ENCODE measurements at places on chromosomes 11 and 22.

DNA sequence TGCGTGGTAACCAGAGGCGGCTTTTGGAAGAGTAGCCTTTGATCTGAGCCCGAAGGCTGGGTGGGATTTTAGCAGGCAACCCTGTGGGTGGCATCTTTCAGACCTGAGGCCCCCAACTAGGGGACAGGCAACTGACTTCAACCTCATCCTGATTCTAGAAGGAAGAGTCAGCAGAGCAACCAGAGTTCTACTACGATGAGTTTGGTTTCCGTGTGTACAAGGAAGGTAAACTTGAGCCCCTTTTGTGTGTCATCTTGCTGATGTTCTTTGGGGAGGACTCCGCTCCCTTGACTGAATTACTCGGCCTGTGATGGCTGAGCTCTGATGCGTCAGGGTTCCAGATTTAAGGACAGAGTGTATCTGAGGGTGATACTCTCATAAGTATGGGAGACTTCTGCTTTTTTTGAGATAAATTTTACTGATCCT is 31.6 kb downstream of the SGSM3 start:
- no peak for DNase-seq

DNA sequence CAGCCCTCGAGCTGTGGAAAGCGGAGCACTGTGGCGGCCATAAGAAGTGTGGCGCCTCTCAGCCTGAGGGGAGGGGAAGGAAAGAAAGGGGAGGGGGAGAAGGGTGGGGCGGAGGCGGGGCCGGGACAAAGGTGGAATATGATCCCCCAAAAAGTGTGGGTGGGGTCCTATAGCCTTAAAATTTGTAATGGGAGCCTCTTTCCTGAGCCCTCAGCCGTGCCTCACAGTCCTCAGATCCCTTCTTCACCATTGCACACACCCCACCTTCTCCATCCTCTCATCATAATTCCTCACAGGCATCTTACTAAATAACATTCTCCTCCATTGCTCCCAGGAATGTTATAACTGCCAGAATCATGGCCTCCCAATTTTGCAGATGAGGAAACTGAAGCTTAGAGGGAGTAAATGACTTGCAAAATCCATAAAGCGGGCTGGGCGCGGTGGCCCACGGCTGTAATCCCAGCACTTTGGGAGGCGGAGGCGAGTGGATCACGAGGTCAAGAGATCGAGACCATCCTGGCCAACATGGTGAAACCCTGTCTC is 600 bp upstream of the RAB6A start:
- DNase-seq: no peak

DNA sequence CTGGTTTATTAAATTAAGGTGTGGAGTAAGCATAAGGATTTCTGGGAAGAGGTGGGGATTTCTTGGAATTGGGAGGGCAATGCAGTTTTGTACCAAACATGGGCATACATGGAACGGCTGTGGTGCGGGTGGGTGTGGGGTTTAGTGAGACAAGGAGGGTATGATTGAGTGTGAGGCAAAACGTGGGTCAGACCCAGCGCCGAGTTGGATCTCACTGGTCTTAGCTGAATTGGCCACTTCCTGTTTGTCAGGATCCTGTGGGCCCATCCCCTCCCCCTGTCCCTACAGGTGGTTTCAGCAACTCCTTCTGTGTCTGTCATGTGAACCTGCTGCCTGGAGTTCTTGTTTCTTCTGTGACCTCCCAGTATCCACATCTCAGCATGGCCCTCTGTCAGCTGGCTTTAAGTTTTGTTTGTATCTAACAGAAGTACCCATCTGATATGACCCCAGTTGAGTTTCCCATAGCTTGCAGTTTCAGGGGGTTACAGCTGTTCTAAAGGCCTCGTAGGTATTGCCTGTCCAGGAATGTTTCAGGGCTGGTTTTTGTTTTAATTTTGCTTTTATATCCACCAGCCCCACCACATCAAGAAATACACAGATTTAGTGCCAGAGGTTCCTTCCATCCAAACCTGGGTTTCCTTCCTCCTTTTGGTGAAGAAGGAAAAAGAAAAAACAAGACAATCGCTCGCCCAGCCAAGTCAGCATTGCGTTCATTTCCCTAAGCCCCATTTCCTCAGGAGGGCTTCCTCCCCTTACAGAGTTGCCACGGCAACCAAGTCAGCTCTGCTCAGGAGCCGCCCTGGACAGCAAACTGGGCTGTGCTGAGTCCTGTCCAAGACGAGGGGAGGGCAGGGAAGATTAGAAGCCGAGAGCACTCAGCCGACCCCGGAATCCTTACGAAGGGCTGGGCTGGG is 6.0 kb downstream of the APOL1 start:
- DNase-seq: peak; percentile 94

DNA sequence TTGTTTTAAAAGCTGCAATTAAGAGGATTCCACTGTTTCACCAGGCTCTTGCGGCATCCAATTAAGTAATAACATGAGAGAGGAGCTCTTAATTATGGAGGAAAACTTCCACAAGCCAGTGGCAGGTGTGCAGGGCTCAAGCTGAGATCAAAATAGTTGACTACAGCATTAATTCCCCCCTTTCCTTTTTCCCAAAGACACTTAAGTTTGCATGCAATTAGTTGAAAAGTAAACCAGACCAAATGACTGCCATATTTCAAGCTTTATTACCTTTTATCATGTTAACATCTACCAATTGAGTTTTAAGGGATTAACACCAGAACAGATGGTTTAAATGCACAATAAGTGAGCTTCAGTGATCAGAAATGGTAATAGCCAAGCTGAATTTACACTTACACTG is 32.1 kb downstream of the FAM168A start:
- no peak for DNase-seq

- DNase-seq: no peak
These were observed 19.0 kb downstream of the ZMAT5 start for GRCh38 chr22:29747832-29748231.
